ENCODE measurements at places on chromosomes 12 and 14.

DNA sequence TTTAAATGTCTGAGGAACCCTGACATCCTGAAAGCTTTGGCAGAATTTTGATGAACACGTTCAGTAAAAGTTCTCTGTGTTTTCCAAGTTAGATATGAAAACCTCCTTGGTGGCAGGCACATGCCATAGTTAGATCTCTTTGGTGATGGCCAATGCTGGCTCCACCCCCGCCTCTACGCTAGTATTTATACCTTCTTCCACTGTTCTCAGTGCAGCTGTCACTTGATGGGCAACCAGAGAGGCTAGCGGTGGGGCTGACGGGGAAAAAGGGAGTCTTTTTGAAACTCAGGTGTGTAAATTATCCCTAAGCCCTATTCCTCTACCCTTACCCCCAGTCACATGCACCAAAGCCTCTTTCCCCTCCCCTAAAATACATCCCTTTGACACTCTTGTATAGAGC, 32.1 kb downstream of the PPP1R36 start:
- no peak for DNase-seq

- DNase-seq: no peak
Measured at GRCh38 chr14:68630611-68631393, 162.1 kb downstream of the ZFP36L1 start.

- DNase-seq: no peak
Measured at GRCh38 chr12:117583677-117584225, 222.3 kb upstream of the NOS1 start.

- DNase-seq: peak; percentile 77
Measured at GRCh38 chr12:107322063-107322462, 228.7 kb upstream of the CRY1 start.

Data from activated CD8-positive, alpha-beta T cell treated with anti-CD3 and anti-CD28 coated beads, Interleukin-2, amount 10 ng/mL, durations not matched to agents 7 days and 5 days (primary cell).